ENCODE measurements at places on chromosomes 4 and X.
A peak's percentile ranks its signal among the peaks of the same experiment; 100 is the strongest.

DNA sequence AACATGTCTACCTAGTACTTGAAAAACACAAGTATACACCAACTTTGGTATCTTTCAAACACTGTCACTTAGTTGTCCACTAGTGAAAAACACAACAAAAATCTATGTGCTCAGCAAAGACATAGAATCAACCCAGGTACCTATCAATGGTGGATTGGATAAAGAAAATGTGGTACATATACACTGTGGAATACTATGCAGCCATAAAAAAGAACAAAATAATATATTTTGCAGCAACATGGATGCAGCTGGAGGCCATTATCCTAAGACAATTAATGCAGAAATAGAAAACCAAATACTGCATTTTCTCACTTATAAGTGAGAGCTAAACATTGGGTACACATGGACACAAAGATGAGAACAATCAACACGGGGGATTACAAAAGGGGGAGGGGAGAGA lies 148.7 kb downstream of the ENOX2 start:
- DNase-seq: no peak

GRCh38 chr4:5808081-5808741 lies 84.7 kb downstream of the CRMP1 start:
- DNase-seq: no peak

- DNase-seq: no peak
Measured at GRCh38 chrX:134570899-134571298, 87.4 kb downstream of the PLAC1 start.

- no peak for DNase-seq
Measured at GRCh38 chr4:82219346-82219745, 154.4 kb downstream of the HNRNPD start.

GRCh38 chr4:76546759-76547742 lies 112.0 kb downstream of the SHROOM3 start:
- DNase-seq: no peak

DNA sequence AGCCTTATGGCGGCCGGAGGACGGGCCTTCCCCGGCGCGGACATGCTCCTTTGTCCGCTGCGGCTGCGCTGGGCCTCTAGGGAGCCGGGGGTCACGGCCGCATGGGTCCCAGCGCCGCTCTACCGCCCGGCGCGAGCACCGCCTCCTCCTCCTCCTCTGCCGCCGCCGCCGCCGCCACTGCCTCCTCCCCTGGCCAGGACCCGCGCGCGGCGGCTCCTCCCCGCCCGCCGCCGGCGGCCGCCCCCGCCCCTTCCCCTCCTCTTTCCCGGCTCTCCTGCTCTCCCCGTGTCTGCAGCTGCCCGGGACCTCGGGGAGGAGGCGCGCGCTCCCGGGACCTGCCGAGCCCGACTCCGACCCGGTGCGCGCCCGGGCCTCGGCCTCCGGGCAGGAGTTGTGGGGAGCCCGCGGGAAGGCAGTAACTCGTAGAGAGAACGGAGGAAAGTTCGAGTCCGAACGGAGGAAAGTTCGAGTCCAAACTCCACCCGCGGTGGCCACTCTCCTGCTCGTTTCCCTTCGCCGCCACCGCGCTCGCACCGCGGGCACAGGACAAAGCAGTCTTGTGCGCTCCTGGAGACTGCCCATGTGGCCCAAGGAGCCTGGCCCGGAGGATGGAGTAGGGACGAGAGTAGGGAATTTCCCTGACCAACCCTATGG lies at the start of gene ADGRA3:
ADGRA3 (minus strand) TSS at position 179 of the 654 bp plus-strand sequence. CDS start 282 bp downstream, outside the sequence.
- DNase-seq: peak; percentile 42
